ELF-1 (cell line): ENCODE measurements at places on chromosomes 11 and 22.

- no peak for DNase-seq
These were observed 245.7 kb downstream of the ST3GAL4 start for GRCh38 chr11:126601136-126601535.

GRCh38 chr11:134126217-134126822 lies 57.4 kb downstream of the JAM3 start:
- DNase-seq, result peak; percentile 23

GRCh38 chr11:72696866-72697700 lies 22.9 kb upstream of the PDE2A start:
- DNase-seq, result peak; percentile 64

DNA sequence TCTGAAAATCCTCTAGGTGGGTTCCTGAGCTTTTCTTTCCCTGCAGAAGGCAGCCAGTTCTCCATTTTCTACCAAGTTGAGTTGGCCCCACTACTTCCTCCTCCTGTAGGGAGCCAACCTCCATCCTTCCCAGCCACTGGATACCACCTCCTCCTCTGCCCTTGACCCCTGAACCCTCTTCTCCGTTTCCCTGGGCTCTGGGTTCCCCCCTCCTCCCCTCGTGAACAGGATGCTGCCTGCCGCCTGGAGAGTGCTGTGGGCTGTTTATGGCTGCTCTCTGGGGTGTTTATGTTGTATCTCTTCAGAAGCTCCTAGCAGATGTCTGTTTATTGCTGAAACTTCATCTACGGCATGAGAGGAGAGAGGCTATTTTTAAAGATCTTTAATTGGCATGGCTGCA lies 8.6 kb downstream of the MICAL2 start:
- no peak for DNase-seq

DNA sequence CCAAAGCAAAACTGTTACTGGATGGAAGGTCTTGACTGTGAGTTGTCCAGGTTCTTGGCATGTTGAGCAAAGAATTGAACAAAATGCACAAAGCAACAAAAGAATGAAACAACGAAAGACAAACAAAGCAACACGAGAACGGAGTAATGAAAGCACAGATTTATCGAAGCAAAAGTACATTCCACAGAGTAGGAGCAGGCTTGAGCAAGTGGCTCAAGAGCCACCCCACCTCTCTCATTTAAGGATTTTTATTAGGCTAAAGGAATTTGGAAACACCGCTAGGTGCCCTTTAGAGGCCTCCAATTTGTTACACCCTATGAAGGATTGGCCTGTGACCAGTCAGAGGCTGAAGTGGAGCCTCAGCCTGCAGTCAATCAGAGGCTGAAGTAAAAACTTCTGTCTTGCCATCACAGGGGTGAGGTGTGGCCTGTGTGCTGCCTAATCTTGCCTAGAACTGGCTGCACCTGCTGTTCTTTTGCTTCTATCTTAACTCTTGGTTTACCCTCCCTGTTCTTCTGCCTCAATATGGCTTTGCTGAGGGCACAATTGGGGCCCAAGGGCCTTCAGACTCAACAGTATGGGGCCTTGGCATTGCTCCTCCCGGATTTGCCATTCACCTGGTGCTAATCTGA lies 59.4 kb upstream of the FTH1 start:
- DNase-seq, result no peak

GRCh38 chr22:40452730-40453487 lies 82.5 kb downstream of the SGSM3 start:
- no peak for DNase-seq

DNA sequence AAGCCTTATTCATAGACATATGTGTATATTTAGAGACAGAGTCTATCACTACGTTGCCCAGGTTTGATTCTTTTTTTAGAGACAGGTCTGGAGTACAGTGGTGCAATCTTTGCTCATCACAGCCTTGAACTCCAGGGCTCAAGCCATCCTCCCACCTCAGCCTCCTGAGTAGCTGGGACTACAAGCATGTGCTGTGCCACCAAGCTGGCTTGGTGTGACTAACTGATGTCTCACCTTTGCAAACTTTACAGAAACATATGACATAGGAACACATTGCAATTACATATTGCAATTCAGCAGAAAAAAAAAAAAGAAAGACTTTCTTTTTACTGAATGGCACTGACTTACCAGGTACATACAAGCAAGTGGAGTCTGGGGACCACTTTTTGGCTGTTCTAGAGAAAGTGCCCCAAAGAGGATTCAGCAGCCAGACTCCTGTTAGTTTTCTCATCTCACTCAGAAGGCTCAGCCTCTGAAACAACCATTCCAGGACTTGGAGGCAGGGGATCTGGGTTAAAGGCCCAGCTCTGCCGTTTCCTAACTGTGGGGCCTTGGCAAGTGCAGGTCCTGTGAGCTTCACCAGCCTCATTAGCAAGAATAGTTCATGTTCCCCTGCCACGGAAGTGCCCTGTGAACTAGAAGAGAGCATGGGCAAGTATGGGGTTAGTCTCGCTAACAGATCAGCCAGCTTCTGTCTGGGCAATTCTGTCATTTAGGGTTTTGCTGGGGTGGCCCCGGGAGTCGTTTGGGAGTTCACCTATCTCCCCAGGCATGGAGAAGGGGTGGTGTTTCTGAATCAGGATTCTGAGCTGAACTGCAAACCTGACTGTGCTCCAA lies 11.3 kb upstream of the NFAM1 start:
- no peak for DNase-seq

DNA sequence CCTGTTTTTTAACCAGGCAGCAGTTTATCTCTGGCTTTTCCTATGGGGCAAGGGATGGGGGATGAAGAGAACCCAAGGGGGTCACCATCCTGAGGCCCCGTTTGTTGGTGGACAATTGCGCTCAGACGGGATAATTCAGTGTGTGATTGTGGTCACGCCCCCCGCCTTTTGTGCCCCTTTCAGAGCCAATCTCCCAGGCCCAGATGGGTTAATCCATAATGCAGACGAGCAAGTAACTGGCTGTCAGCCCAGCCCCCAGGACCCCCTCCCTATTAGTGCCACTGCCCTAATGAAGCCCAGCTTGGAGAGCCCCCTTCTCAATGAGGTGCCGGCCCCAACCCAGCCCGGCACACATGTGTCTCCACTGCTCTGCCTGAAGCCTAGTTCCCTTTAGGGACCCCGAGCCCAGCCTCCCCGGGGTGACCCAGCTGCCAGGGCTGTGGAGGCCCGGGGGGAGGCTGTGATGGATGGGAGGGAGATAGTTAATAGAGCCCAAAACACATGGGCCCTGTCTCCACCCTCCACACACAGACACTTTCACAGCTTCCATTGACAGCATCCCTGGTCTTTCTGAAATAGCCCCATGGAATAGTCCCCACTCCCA lies 19.1 kb upstream of the ROBO3 start:
- DNase-seq, result no peak

- no peak for DNase-seq
These were observed 413.9 kb downstream of the TENM4 start for GRCh38 chr11:79026803-79027445.

DNA sequence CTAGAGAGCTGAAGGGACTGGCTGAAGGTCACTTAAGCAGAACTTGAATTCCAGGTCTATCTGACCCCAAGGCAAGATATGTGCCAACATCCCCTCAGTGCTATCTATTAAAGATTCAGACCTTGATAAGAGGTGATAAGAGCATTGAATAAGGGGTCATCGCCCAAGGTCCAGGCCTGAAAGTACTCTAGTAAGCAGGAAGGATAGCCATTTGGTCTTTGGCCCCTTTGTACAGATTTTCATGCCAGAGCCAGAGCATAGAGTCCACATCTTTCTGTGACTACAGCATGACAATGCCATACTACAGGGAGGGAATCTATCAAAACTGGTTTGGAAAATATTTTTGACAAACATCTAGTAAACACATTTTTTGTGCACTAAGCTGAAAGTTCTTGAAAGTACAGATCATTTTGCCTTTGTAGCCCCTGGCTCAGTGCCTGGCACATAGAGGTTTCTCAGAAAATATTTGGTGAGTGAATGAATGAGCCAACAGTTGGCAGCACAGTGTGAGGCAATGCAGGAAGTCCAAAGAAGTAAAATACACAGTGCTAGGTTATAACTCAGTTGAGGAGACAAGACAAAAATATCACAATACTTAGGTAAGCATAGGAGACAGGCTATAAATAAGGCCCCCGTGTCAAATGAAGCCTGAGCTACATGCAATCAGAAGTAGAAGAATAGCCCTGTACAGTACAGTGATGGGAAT lies 15.1 kb upstream of the RRAS2 start:
- DNase-seq, result no peak

DNA sequence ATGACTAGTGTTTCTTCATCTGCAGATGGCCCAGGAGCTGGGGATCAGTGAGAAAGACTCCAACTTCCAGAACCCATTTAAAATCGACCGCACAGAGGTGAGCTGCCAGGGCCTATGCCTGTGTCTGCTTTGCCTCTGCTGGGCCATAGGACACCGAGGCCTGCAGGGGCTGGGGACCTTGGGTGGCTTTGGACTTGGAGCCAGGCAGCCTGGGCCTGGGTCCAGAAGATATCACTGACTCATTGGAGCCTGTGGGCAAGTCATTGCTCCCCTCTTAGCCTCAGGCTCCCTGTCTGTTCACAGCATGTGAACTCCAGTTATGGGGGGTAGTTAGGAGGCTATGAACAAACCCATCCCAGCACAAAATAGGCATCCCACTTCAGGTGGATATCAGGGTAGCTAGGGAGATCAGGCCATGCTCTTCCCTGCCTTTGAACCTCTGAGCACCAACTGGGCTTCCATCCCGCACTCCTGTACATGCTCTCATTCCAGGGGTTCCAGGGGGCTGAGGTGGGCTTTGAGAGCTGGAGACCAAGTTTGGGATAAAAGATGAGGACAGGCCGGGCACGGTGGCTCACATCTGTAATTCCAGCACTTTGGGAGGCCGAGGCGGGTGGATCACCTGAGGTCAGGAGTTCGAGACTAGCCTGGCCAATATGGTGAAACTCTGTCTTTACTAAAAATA lies 13.4 kb downstream of the CCDC134 start:
- DNase-seq, result no peak

DNA sequence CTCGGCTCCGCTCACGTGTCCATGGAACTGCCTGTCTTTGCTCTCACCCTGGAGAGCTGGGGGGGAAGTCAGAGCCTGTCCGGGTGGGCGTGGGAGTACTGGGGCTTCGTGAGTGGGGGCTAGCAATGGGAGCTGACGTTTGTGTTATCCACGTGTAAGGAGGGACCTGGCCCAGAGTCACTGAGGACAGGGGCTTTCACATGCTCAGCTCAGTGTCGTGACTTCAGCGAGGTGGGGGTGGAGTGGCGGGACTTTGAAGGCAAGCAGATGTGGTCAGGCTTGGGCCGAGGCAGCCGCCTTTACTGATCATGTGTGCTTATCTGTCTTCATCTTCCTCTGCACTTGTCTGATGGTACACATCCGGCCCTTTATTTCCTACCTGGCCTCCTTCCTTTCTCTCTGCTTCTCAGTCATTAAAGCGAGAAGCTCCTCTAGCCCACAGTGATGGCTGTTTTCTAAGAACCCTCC lies 113.1 kb upstream of the NNMT start:
- DNase-seq, result no peak

DNA sequence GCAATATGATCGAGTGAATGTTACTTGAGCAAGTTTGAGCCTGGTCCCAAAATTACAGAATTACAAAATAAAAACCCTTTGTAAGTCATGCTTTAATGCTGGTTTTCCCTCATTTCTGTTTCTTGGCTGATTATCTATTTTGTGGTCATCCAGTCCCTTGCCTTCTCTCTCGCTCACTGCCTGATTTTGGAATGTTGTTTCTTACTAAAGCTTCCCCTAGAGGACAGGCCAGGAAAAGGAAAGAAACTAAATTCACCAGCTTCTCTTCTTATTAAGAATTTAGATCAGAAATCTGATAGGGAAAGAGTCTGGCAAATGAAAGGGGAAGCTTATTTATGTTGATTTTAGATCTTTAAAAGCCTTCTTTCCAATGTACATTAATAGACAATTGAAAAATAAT lies 16.6 kb upstream of the BDNF start:
- DNase-seq, result no peak

- peak; percentile 11 for DNase-seq
These were observed 238.7 kb downstream of the FAM181B start for GRCh38 chr11:82494988-82495432.

DNA sequence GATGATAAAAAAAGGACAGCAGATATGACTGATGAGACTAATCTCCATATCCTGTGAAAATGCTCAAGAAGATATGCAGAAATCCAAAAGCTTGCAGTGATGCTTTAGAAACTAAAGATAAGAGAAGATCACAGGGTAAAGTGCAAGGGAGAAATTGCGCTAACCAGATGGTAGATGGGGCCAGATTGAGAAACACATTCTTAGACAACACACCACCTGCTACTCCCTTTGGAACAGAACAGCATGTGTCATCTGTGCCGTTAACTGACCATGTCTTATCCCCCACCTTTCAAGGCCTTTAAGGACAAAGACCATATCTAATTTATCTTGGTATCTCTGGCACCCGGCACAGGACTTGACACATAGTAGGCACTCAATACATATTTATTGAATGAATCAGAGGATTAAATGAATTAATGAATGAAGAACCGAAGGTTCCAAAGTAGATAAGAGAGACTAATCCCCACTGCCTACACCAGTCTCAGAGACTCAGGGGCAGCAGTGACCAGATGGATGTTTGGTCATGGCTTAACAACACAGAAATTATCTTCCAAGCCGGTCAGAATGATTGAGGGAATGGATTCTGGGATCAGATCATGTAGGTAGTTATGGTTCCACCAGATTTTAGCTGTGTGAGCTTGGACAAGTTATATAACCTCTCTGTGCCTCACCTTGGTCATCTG lies 12.3 kb upstream of the P2RY2 start:
- DNase-seq, result no peak

- DNase-seq, result no peak
These were observed 507.0 kb downstream of the NTM start for GRCh38 chr11:131877246-131877942.

GRCh38 chr11:69637941-69638871 lies 2.8 kb upstream of the CCND1 start:
- peak; percentile 88 for DNase-seq

- peak; percentile 78 for DNase-seq
These were observed 50.7 kb downstream of the TP53I11 start for GRCh38 chr11:44899959-44900358.

DNA sequence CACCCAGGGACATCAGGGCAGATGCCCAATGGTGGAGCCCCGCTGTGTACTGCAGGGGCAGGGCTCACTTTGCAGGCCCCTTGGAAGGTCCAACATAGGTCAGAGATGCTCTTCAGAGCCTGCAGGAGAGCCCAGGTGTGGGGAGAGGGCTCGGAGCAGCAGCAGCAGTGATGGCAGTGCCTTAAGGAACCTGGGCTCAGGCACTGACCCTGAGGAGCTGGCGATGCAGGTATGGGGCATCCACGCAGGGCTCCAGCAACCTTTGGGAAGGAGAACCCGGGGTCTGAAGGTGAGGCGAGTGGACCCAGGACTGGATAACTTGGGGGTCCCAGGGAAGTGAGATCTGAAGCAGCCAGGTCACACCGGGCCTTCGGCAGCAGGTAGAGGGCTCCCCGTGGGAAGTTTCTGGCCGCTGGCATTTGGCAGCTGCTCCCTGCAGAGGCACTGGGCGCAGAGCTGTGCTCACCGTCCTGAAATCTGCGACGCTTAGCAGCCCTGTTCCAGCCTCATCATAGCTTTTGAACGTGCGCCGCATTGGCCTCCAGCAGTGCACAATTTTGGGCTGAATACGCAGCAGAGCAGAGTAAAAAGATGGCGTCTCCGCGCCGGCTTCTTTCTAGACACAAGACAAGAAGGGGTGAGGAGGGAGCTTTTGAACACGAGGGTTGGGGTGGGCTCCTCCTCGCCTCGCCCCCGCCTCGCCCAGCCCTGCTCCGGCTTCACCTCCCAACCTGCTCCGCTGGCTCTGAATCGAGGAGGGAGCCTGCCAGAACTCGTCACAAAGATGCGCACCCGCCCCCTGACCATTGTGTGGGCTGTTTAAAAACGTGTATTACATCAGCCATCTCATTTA lies 118.8 kb downstream of the MPPED1 start:
- DNase-seq, result peak; percentile 47
